IMR-90 (cell line): ENCODE measurements at places on chromosomes 12 and 14. TPM values are rescaled to one million over a fixed set of nuclear protein-coding genes. Genes with fewer than 3 reads are reported as not detected.

EPYC gene
- total RNA-seq, result not detected in 2 replicates

ANO2 gene
- 0.28 TPM in 1 of 2 replicates, not detected in the other for total RNA-seq

COQ6 gene
- 16.1 and 21.0 TPM in 2 replicates for total RNA-seq

KRT83 gene
- not detected in 2 replicates for total RNA-seq

CDKL1 gene
- total RNA-seq, result 3.8 and 7.2 TPM in 2 replicates

MANSC4 gene
- total RNA-seq, result not detected in 2 replicates

OTUB2 gene
- 2.2 and 2.5 TPM in 2 replicates for total RNA-seq

NXPH4 gene
- 0.36 and 0.56 TPM in 2 replicates for total RNA-seq

PRIMA1 gene
- total RNA-seq, result not detected in 2 replicates

P2RX7 gene
- under 0.01 and 0.18 TPM in 2 replicates for total RNA-seq

KRT5 gene
- total RNA-seq, result not detected in 2 replicates

NPFF gene
- not detected in 2 replicates for total RNA-seq

NAV3 gene
- total RNA-seq, result 98.3 and 106 TPM in 2 replicates

PTPN21 gene
- 10.4 and 11.4 TPM in 2 replicates for total RNA-seq

CHMP4A gene
- total RNA-seq, result 22.0 and 31.7 TPM in 2 replicates

TAS2R50 gene
- 2.3 and 4.4 TPM in 2 replicates for total RNA-seq

PTPRR gene
- total RNA-seq, result 0.18 and 0.28 TPM in 2 replicates

FOXN4 gene
- total RNA-seq, result not detected in 2 replicates

CLEC7A gene
- not detected in 2 replicates for total RNA-seq

CCDC60 gene
- total RNA-seq, result not detected in 2 replicates

EXOC3L4 gene
- total RNA-seq, result not detected in 2 replicates

POTEM gene
- not detected in 2 replicates for total RNA-seq

TOMM20L gene
- not detected in 2 replicates for total RNA-seq

TPH2 gene
- total RNA-seq, result not detected in 2 replicates

CHGA gene
- total RNA-seq, result not detected in 2 replicates

NGB gene
- not detected in 2 replicates for total RNA-seq

CCDC177 gene
- total RNA-seq, result not detected in 2 replicates

LTBP2 gene
- 23.8 and 26.7 TPM in 2 replicates for total RNA-seq

AP1G2 gene
- 2.2 and 2.9 TPM in 2 replicates for total RNA-seq

AICDA gene
- total RNA-seq, result not detected in 2 replicates

DIO3 gene
- total RNA-seq, result not detected in 2 replicates

CTSG gene
- not detected in 2 replicates for total RNA-seq

LALBA gene
- not detected in 2 replicates for total RNA-seq

SLC15A5 gene
- not detected in 2 replicates for total RNA-seq

LIN7A gene
- total RNA-seq, result 23.9 and 24.7 TPM in 2 replicates

RASAL1 gene
- not detected in 2 replicates for total RNA-seq

OAS1 gene
- total RNA-seq, result not detected in 2 replicates

SLC41A2 gene
- total RNA-seq, result 6.8 and 14.4 TPM in 2 replicates
